Pancreas (tissue), 10 donors: ENCODE measurements at places on chromosomes 3 and 15. TPM values are rescaled to one million over a fixed set of nuclear protein-coding genes. Genes with fewer than 3 reads are reported as not detected.

DNA sequence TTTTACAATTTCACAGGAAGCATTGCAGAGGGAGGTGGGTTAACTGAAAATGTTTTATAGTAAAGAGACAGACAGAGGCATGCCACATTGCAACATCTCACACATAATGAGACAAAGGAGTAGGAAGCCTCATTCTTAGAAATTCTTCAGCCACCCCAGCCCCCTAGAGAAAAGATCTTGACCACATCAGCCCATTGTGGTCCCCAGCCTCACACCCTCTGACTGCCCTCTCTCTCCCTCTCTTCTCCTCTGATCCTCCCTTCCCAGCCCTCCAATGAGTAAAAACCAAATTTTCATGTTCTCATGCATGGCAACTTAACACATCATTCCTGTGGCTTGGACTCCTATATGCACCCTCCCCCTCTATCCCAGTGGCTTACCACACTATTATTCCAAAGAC is 174.1 kb downstream of the UACA start:
- no peak for DNase-seq
- H3K4me3 ChIP-seq = no peak overlapping the region
- no peak overlapping the region for H3K27ac ChIP-seq

DNA sequence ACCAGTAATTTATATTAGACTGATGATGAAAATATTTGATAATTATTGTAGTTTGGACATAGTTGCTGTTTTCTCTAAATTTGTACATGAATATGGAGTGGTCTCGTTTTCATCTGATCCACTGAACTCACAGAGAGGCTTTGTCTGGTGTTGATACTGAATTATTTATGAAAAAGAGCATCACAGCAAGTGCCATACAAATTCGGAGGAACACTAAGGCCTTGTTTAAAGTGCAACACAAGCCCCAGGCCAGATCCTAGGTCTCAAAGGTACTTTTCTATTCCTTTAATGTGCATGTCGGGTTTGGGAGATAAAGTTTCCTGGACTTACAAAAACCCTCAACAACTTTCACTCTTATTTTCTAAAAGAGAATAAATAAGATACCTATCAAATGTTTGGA is 796.8 kb upstream of the EPHA6 start:
- no peaks in the 10 kb centered on the region for H3K27me3 ChIP-seq
- no peaks in the 10 kb centered on the region for H3K36me3 ChIP-seq
- no peaks in the 10 kb centered on the region for H3K4me1 ChIP-seq
- no peak overlapping the region for H3K4me3 ChIP-seq

SCAMP5 gene
- 59.2 TPM for total RNA-seq

DNA sequence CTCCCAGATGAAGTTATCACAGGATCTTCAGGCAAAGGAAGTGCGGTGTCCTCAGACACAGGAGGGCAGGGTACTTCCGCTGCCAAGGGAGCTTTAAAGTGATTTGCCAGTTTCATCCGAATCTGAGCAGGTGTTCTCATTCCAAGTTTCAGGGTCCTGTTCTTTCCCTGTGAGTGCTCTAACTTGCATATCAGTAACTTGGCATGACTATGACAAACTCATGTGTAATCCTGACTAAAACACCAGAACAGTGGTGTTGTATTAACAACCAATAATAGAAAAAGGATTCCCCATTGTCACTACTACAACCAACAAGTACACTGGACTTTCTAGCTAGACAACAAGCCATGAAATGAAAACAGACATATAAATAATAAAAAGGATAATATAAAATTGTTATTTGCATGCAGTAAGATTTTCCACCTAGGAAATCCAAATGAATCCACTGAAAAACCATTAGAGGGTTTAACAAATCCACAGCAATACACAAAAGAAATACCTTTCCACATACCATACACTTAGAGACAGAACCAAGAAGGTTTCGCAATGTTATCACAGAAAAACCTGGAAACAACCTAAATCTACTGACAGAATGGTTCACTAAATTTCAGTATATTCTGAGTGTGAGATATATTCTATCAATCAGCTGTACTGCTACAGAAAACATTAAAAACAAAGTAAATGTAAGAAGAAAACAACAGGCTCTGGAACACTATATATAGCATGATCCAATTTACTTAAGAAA is 40.9 kb upstream of the RPL35A start:
- H3K36me3 ChIP-seq = no peaks in the 10 kb centered on the region
- no peak overlapping the region for H3K4me3 ChIP-seq
- H3K27ac ChIP-seq = no peak overlapping the region

MYH15 gene
- total RNA-seq = not detected

P3H2 gene
- 1.2 TPM for total RNA-seq

RNF123 gene
- 20.8 TPM for total RNA-seq

IQCH gene
- total RNA-seq = 1.5 TPM

- no peak overlapping the region for H3K4me3 ChIP-seq
- no peaks in the 10 kb centered on the region for H3K27me3 ChIP-seq
- peaks cover 3% of the 10 kb centered on the region for H3K4me1 ChIP-seq
- no peaks in the 10 kb centered on the region for H3K36me3 ChIP-seq
- no peak for DNase-seq
- no peak overlapping the region for H3K27ac ChIP-seq
These were observed 116.1 kb upstream of the PLXND1 start for GRCh38 chr3:129722527-129722926.

PLSCR2 gene
- 0.95 TPM for total RNA-seq

GRCh38 chr3:142657033-142657432 is 60.8 kb downstream of the PLS1 start:
- no peaks in the 10 kb centered on the region for H3K36me3 ChIP-seq
- H3K4me1 ChIP-seq = no peaks in the 10 kb centered on the region
- DNase-seq = no peak
- H3K27ac ChIP-seq = no peak overlapping the region
- no peaks in the 10 kb centered on the region for H3K27me3 ChIP-seq
- no peak overlapping the region for H3K4me3 ChIP-seq

DNA sequence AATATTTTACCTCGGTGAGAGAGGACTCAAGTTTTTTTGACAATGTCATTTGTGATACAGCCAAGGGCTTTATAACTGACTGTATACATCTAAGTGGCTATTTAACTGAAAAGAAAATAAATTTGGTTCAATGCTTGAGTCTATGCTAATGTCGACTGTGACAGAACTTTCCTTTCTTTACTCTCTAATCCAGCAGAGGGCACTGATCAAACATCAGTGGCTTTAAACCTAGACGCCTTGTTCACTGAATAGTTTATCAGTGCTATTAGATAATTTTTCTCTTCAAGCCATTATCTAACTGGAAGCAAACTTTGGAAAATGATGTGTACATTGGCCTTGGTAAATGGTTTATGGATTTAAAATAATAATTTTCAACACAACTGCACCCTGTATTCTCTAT is 285.1 kb downstream of the CHL1 start:
- no peak overlapping the region for H3K4me3 ChIP-seq
- no peak overlapping the region for H3K27ac ChIP-seq
- no peaks in the 10 kb centered on the region for H3K36me3 ChIP-seq

DNA sequence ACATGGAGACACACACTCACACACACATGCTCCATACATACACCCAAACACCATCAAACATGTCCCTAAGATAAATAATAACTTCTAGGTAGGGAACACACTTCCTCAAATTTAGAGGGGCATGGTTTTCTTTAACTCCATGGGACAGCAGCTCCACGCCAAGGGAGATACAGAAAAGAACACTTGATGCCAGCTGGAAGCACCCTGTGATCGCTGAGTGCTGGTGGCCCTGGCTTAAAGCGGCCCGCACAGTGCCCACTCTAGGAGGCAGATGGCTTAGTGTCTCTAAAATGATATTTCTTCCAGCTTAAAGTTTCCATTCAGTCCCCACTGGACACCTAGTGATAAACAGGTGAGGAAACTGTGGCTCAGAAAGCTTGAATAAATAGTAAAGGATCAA is 232.9 kb downstream of the UACA start:
- H3K27ac ChIP-seq = no peak overlapping the region
- no peak overlapping the region for H3K4me3 ChIP-seq
- no peak for DNase-seq
- no peaks in the 10 kb centered on the region for H3K27me3 ChIP-seq
- H3K4me1 ChIP-seq = no peaks in the 10 kb centered on the region
- no peaks in the 10 kb centered on the region for H3K36me3 ChIP-seq

GRCh38 chr15:48625126-48625525 is 20.4 kb downstream of the FBN1 start:
- DNase-seq = no peak
- H3K27ac ChIP-seq = no peak overlapping the region
- no peak overlapping the region for H3K4me3 ChIP-seq
- no peaks in the 10 kb centered on the region for H3K36me3 ChIP-seq

- H3K36me3 ChIP-seq = peaks cover 9% of the 10 kb centered on the region
- no peaks in the 10 kb centered on the region for H3K4me1 ChIP-seq
- H3K27me3 ChIP-seq = no peaks in the 10 kb centered on the region
These were observed 543 bp downstream of the ARPIN start for GRCh38 chr15:89912145-89912673.

DNA sequence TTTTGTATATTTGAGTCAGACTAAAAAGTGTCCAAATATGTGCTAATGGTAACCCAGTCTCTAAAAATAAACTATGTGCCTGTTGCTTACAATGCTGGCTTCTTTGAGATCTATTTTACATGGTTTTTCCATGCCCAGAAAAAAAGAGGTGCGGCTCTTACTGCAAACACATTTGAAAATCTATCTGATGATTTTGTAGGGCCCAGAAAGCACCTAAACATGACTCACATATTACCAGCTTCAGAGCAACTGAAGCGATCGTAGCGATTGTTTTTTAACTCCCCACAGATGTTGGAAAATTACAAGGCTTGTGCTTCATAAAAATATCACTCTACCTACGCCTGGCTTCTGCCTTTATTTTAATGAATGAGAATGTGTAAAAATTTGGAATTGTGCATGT is 53.5 kb downstream of the SUCNR1 start:
- no peak for DNase-seq
- no peaks in the 10 kb centered on the region for H3K4me1 ChIP-seq
- H3K27ac ChIP-seq = no peak overlapping the region
- H3K4me3 ChIP-seq = no peak overlapping the region
- no peaks in the 10 kb centered on the region for H3K27me3 ChIP-seq
